CD14-positive monocyte (primary cell): ENCODE measurements at places on chromosomes 12 and 14. TPM values are rescaled to one million over a fixed set of nuclear protein-coding genes. Genes with fewer than 3 reads are reported as not detected.

DNA sequence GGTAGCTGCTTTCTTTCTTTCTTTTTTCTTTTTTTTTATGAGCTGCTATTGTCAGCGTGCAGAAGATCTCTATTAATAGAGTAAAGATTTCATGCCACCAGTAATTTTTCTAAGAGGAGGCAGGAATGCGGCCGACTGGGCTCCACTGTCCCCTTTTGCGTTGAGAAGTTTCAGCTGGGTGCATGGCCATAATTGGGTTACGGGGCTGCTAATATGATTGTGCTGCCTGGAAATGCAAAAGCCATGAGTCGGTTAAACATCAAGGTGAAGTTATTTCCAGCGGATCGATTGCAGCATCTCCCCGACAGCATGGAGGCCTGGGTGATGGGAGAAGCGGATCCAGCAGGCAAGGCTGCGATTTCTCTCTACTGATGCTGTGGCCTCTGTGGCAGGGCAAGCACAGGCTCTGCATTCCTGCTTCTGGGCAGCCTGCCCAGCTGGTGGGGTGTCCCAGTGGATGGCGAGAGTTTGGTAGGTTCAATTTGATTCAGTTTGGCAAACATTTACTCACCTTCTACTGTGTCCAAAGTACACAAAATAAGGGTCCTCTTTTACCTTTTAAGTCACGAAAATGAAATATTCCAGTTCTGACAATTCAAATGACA lies 54.4 kb upstream of the PRMT8 start:
- no peak for DNase-seq

DNA sequence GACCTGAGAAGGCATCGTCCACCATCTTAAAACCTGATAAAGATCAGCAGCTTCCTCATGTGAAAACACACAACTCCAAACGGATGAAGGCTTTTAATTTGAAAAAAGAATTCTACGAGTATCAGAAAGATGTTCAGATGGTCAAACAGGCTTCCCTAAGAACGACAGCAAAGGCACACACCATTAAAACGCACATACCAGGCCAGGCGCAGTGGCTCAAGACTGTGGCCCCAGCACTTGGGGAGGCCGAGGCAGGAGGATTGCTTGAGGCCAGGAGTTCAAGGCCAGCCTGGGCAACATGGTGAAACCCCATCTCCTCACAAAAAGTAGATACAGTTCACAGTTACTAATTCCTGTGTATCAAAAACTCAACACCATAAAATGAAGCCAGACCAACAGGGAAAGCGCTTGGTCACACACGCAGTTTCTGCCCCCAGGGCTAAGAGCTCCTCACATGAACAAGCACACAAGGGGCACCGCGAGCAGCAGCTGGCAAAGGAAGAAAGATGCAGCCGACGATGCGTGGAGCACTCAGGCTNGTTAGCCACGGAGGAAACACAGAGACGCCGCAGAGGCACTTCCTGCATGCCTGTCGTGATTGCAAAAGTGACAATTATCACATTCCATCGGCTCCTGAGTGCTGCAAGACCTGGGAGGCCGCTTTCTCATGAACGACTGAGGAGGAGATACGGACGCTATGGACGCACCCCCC lies 78.0 kb downstream of the NOC4L start:
- no peak for DNase-seq

- DNase-seq: no peak
These were observed 17.9 kb downstream of the FBRSL1 start for GRCh38 chr12:132507656-132508490.

DNA sequence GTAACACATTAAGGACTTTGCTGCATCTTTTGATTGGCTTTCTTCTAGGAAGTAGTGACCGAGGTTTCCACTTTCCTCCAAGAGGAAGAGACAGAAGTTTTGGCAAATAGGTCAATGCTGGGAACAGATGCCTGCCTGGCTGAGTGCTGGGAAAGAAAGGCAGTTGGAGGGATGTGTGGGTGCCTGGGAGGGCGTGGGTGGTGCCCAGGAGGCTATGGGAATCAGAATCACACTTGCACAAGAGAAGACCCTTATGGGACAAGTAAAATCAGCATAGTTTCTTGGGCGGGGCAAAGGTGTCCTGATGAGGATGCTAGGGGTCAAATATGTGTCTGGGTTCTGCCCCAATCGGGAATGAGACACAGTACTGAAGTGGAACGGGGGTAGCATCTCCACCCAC lies 906 bp upstream of the ACADS start:
- no peak for DNase-seq

The C12orf50 gene
- not detected for polyA plus RNA-seq

The SLC25A21 gene
- polyA plus RNA-seq: not detected

The SPTB gene
- not detected for polyA plus RNA-seq

The TAS2R8 gene
- polyA plus RNA-seq: not detected

The SLC38A4 gene
- polyA plus RNA-seq: not detected
